ENCODE measurements at places on chromosomes 4 and X. TPM values are rescaled to one million over a fixed set of nuclear protein-coding genes. Genes with fewer than 3 reads are reported as not detected.

- DNase-seq: no peak
These were observed 72.0 kb downstream of the WFS1 start for GRCh38 chr4:6341696-6342095.

GRCh38 chr4:8221476-8221875 lies 22.4 kb downstream of the SH3TC1 start:
- no peak for DNase-seq

DNA sequence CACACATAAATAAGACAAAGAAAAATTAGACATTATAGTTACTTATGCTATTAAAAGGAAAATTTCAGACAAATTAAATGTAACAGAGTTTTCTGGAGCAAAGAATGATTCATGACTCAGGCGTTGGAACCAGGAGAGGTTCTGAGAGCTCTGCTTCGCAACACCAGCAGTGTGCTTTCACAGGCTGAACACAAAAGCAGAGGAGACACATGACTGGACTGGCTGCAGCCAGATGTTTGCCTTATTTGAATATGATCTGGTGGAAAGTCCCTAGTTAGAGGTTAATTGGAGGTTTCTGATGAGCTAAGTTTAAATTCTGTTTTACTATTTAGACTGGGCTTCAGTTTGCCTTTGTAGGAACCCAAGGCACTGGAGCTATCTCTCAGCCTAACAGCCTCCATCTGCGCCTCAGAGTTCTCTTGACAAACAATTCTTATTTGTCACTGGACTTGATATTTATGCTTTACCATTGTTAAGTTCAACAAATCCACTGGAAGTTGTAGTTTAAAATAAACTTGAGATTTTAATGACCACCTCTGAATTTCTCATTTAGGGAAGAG lies 16.2 kb downstream of the BOD1L1 start:
- DNase-seq: no peak

GRCh38 chrX:120753413-120754251 lies 122.0 kb downstream of the CT47B1 start:
- DNase-seq: no peak

RBM47 gene
- 86.9 TPM for polyA plus RNA-seq

- DNase-seq: no peak
These were observed 17.9 kb upstream of the MAOB start for GRCh38 chrX:43899878-43900815.

TASL gene
- 0.47 TPM for polyA plus RNA-seq

GRCh38 chrX:87265518-87265917 lies 252.1 kb upstream of the KLHL4 start:
- DNase-seq: no peak

DNA sequence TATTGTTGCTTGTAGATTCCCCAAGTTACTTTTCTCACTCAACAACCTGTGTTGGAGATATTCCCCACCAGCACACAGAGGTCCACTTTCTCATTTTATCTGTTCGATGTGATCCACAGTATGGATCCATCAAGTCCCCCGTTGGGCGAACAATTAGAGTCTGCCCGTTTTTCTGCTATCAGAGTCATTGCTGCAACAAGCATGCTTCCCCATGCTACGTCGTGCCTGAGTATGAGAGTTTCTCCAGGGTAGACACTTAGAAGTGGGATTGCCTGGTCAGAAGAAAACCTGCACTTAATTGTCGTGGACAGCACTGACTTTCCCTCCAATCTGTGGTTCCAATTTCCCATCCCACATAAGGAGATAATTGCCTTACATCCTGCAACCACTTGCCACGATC lies 62.7 kb upstream of the SHOX start:
- no peak for DNase-seq

RBMXL3 gene
- not detected for polyA plus RNA-seq

GRCh38 chrX:97158269-97158668 lies 274.6 kb downstream of the RPA4 start:
- DNase-seq: no peak

GRCh38 chr4:14400307-14400706 lies 602.0 kb upstream of the CPEB2 start:
- DNase-seq: no peak

GPRASP1 gene
- 18.2 TPM for polyA plus RNA-seq

Data from left kidney (tissue), 8 donors.